ENCODE measurements at places on chromosomes 4 and X.

- no peak for DNase-seq
Observed at GRCh38 chr4:152126238-152126637, 365.4 kb upstream of the GATB start.

GRCh38 chr4:81712714-81713113 lies 241.0 kb upstream of the RASGEF1B start:
- DNase-seq = no peak

GRCh38 chrX:15563056-15563455 lies 37.7 kb downstream of the ACE2 start:
- no peak for DNase-seq

- no peak for DNase-seq
Observed at GRCh38 chrX:23633834-23634580, 33.3 kb upstream of the PRDX4 start.

- DNase-seq = no peak
Observed at GRCh38 chrX:154350429-154351182, 23.8 kb downstream of the FLNA start.
